ENCODE measurements at places on chromosomes 2 and 18. TPM values are rescaled to one million over a fixed set of nuclear protein-coding genes. Genes with fewer than 3 reads are reported as not detected.

Gene GPR45
- total RNA-seq: not detected

Gene PGAP1
- 8.2 TPM for total RNA-seq

Gene ASB18
- not detected for total RNA-seq

Gene TNFRSF11A
- total RNA-seq: 0.66 TPM

Gene MALL
- total RNA-seq: 3.1 TPM

Gene MOGAT1
- total RNA-seq: not detected

Gene ELOA2
- not detected for total RNA-seq

Gene PCGF1
- total RNA-seq: 31.3 TPM

Gene MAP3K2
- 30.1 TPM for total RNA-seq

Gene DNPEP
- 72.5 TPM for total RNA-seq

Gene NEMP2
- 6.3 TPM for total RNA-seq

Gene GALNT3
- 0.66 TPM for total RNA-seq

Gene SERPINB12
- total RNA-seq: not detected

Gene SULT1C4
- 0.26 TPM for total RNA-seq
